ENCODE measurements at places on chromosomes 12 and 14.

DNA sequence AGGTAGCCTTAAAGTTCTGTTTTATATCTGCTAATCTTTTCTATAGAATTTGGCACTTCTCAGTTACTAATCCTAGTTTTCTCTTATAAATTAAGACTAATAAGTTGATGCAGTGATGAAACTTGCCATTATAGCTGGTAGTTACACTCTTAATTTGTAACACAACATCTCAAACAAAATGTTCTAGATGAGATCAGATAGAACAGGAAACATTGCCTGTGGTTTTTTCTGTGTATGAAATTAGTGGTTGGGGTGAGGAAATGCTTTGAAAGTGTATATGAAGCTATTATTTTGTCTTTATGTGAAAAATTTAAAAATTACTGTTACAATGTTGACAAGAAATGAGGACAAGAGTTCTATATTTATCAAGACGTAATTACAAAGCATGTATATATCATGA lies 91.9 kb downstream of the PCNX1 start:
- no peak for DNase-seq

DNA sequence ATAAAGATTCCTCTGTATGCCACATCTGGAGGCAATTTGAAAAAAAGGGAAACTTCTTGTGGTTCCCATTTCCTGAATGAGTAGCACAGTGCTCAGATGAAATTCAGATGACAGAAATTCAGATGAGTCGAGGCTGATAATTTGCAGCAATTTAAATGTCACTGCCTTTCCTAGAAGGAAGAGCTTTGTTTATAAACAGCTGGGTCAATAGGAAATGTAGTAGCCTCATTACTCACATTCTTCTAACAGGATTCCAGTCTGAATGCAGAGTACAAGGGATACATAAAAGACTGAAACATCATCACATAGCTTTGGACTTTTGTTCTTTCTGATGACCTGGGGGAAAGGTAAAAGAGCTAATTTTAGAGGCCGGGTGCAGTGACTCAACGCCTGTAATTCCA lies 11.3 kb upstream of the DACT1 start:
- no peak for DNase-seq

- DNase-seq, result no peak
Observed at GRCh38 chr14:75156901-75157300, 19.5 kb downstream of the TMED10 start.

DNA sequence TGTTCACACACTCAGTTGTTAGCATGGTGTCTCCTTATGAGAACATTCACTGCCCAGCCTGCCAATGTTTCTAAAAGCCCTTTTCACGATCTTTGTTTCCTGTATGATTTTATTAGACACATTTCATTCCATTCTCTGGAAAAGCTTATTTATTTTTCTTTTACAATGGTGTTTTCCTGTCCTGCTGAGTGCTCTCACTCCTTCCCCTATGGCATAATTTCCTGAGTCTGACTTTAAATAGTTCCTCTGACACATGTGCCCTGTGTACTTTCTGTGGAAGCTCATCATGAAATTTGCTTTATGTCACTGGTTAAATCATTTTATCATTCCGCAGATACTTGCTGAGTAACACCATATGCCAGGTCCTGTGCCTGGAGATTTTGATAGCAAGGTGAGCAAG lies 612.0 kb downstream of the FLRT2 start:
- DNase-seq, result no peak

DNA sequence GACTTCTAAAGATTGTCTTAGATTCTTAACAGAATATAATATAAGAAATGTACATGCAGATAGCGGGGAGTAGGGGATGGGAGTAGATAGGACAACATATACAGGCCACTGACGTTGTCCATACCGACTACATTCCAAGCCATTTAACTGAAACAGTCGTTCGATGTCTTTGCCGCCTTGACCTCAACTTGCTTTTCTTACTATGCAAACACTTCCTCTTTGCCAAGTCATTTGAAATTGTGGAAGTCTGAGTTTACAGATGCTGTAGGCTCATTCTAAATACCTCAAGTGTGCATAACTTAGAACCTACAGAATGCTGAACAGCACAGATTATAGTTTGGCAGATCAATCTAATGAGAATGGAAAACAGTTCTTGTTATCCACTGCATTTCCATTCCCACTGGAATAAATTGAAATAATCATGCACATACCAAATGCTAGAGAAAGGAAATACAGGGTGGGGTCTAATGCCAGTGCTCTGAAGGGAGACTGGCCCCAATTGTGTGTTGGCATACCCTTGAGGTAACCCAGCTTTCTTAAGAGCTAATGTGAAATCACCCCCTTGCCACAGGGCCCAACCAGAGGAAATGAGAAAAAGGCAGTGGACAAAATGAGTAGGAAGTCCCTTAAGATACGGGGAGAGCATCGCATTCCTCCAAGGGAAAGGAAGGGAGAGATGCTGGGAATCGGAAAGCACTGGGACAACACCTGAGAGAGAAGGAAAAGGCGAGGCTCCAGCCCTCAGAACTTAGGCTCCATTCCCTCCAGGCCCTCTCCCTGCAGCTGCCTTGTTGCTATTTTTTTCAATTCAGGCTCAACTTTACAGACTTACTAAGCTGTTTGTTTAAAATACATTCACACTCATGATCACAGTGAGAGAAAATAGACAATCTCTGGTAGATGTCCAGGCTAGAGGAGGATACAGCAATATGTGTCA lies 380.9 kb upstream of the TMTC1 start:
- DNase-seq, result no peak

DNA sequence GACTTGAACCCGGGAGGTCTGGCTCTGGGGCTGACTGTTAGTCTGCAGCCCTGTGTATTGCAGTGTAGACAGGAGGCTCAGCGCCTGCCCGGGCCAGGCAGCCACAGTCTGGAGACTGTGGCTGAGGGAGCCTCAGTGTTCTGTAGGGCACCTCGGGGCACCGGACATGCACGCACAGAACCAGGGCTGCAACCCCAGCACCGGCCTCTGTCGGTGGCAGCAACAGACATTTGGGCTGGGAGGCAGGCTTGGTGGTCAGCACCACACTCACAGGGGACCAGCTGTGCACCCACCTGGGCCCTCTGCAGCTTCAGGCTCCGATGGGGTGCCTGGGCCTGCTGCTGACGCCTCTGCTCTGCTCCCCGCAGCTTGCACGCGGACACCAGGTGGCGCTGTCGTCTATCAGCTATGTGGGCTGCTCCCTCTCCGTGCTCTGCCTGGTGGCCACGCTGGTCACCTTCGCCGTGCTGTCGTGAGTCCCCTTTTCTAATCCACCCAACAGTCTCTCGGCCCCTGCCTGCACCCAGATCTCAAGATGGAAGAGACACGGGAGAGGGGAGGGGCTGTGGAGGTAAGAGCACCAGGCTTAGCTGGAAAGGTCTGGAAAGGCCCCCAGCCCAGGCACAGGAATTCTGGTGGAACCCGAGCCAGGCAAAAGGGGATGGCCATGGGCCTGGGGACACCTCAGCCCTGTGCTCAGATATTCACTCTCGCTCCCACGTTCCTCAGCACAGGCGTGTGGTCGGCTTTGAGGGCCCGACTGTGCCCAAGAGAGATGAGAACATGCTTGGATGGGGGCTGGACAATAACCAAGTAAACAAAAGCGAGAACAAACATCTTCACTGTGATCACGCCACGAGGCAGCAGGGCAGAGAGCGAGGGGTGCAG lies 151.0 kb downstream of the ADGRD1 start:
- peak; percentile 34 for DNase-seq

DNA sequence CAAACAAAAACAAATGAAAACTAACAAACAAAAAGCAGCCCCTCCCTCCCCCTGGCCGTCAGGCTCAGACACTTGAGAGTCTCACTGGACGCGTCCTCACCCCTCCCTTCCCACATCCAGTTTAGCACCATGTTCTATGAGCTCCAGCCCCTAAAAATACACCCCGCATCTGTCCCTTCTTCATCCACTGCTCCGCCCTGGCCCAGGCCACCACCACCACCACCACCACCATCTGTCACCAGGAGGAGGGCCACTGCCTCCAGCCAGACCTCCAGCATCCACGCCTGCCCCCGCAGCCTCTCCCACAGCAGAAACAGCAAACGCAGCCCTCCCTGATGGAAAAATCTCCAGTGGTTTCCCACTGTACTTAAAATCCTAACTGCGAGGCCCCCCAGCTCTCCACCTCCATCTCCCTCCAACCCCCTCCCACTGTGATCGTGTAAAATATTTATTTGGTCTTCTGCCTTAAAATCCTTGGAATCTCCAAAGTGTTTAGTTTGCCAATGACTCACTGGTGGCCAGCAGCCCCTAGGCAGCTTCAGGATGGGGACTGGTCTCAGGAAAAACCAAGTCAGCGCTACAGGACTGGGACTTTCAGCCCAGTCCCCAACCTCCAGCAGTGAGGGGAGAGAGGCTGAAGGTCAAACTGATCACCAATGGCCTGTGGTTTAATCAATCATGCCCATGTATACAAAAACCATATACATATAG lies 95.1 kb downstream of the SCARB1 start:
- no peak for DNase-seq
